ENCODE measurements at places on chromosomes 6 and 20.

GRCh38 chr6:125354649-125355048 lies 52.9 kb upstream of the HDDC2 start:
- DNase-seq = no peak

DNA sequence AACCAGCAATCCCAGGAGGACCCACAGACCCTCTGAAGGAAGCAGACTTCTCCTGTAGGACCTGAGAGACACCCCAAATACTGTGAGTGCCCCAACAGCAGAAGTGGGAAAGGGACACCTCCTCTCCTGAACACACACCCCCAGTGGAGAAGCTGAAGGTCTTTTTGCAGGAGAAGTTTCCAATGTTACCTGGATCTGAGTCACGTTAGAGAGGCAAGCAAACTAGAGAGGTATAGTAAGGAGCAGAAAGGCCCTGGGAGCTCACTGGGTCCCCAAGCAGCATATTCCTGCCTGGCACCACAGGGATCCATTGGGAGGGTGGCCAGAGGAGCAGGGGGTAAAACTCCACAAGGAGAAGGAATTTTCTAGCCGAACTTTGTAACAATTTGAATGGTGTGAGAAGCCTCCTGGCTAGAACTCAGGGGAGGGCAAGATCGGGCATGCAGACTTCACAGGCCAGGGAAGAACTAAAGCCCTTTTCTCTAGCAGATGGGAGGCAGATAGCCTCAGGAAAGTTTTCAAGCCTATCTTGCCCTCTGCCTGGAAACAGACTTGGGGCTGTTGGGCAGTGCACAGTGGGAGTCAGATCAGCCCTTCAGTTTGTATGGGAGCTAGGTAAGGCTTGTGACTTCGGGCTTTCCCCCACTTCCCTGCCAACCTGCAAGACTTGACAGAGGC lies 68.2 kb upstream of the SSTR4 start:
- DNase-seq = no peak

DNA sequence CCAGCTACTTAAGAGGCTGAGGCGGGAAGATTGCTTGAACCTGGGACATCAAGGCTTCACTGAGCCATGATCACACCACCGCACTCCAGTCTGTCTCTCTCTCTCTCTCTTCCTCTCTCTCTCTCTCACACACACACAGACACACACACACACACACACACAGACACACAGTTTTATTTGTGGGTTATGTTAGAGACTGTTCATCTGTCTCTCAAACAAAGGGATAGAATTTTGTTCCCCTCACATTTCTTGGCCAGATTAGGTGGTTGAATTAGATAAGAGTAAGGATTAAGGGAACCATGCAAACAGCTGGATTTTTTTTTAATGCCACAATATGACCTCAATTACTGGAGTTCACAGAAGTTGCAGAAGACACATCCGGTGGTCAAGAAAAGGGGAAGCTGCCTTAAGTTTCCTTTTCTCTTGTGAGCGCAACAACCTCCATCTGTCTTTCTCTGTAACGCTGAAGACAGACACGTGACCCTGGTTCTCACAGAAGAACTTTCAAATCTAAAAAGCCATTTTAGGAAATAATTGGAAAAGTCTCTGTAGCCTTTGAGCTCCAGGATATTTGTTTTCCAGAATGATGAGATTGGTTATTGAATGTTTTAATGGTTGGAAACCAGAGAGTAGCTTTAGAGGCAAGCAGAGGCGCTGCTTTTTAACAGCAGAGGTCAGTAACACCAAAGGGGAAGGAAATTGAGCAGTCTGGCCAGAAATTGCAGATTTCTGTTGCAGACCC lies 32.9 kb upstream of the LGSN start:
- no peak for DNase-seq

GRCh38 chr6:135230711-135231468 lies 49.8 kb downstream of the MYB start:
- DNase-seq = no peak

GRCh38 chr20:10319855-10320254 lies 101.2 kb downstream of the SNAP25 start:
- no peak for DNase-seq

- DNase-seq = no peak
Observed at GRCh38 chr20:8089668-8090067, 42.4 kb upstream of the PLCB1 start.

DNA sequence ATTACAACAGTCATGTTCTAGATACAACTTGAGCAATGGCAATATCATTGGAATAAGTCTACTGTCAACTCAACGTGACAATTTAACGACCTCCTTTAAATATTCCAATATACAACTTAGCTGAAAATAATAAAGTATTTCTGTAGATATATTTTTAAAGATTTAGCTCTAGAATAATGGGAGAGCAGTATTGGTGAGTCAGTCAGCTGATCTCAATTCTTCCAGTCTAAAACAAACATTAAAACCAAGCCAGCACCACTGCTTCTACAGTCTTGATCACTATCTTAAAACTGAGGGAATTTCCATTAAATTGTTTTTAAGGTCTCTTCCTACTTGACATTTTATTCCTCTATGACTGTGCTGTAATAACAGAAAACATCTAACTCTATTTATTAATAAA lies 38.2 kb downstream of the NOL7 start:
- no peak for DNase-seq

DNA sequence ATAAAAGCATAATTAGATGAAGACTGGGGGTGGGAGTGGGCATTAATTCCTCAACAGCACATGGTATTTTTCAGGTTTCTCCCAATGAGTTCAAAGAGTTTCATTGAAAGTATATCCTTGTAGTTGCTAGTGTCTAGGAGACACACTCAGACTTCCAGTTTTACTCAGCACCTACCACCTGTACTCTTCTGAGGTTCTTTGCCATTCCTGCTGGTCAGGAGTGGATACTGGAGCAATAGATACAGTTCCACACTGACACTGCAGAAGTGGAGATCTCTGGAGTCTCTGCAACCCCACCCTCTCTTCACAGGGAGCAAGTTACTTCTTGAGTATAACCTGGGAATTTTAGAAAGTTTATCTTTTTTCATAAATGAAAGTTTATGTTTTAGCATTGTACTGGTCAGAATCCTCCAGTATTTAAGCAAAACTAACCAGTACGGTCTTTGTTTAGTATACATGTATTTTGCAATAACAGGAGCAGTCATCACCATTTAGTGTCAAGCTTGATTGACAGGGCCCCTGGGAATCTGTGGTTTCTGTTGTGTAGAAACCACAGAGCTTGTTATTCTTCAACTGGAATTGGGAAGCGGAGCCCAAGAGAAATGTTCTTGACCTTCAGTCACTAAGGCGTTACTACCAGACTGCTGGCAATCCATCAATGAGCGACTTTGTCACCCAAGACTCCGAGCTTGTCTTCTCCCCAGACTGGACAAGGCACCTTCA lies 148.1 kb downstream of the ZDHHC14 start:
- DNase-seq = no peak

DNA sequence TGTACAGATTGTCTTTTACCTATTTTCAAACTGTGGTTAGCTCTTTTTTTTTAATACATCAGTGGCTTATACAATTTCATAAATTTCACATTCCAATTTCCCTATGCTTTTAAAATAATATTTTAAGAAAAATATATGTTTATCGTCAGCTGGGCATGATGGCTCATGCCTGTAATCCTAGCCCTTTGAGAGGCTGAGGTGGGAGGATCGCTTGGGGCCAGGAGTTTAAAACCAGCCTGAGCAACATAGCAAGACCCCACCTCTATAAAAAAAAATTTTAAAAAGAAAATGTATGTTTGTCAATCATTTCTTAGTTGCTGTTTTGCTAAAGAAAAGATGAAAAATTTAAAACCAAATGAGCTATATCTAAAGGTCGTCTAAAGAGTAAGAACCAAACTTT lies 3.4 kb downstream of the GJA1 start:
- no peak for DNase-seq

DNA sequence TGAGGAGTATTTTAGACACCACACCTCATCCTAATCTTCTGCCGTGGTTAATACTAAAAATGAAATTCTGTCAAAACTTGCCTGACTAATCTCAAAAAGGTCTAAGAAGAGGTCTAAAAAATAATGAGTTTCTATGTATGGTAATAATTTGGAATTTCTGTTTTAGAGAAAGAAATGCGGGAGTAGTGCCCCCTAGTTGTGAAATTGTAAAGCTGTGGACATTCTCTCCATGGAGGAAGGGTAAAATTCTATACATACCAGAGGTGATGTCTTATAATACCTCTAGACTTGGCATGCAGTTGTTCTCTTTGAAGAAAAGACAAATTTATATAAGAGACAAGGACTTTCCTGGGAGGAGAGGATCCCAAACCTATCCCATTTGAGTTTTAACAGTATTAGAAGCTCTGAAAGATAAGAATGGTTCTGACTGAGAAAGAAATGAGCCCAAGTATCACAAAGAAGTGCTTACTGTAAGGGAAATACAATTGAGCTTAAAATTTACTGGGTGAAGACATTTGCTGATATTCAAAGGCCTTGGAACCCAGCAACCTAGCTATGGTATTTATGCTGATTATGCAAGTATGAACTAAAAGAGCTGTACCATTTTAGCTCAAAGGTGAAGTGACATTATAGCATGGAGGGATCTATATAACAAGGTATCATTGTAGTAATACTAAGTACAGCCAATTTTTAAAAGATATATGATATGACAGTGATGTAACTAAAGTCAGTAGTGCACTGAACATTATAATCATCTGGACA lies 5.1 kb upstream of the EPHA7 start:
- DNase-seq = no peak

GRCh38 chr20:16476032-16476431 lies 97.2 kb downstream of the KIF16B start:
- no peak for DNase-seq

DNA sequence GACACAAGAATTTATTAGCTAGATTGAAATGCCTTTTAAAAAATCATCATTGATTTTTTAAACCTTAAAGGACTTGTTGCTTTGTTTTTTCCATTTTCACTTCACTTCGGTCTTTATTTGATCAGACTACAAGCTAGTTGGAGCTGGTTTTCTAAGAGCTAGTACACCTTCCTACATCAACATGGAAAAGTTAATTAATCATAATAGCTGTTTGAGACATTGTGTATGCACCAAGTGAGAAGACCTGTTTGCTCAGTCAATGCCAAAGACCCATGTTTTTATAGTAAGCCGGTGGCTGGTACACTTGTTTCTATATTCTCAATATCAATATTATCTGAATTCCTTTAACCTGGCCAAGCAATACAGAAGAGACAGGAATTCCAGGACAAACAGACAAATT lies 310.2 kb upstream of the SGK1 start:
- DNase-seq = no peak

- no peak for DNase-seq
Observed at GRCh38 chr20:19403549-19403948, 191.1 kb downstream of the SLC24A3 start.

GRCh38 chr20:44442298-44443070 lies 33.2 kb upstream of the TTPAL start:
- DNase-seq = no peak

DNA sequence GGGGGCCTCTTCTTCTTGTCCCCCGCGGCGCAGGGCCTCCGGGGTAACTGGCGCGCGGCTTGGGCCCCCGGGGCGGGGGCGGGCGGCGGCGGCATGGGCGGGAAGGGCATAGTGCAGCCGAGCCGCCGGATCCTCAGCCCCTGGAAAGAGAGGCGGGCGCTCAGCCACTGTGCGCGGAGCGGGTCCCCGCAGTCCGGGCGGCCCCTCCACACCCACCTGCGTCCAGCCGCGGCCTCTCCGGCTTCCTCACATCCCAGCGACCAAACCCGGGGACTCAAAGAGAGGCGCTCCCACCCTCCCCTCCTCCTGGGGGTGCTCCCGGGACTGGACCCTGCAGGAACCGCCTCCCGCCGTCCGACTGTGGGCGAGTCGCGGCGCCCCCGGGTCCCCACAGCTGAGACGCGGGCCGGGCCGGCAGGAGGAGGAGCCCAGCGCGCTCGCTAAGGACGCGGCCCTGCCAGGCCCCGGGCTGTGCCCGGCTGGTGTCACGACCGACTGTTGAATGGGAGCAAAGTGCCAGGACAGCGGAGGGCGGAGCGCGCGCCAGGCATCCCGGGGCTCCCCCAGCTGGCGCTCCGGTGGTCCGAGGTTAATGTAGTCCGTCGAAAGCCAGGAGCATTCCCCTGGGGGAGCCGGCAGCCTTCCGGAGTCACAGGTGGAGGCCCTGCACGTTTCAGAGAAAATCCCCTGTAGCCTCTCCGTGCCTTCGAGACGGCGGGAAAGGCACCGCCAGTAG lies at the start of gene PRR18:
TSS of gene PRR18 (minus strand) at position 360 of the 736 bp plus-strand sequence. CDS start at position 110, 250 bp downstream.
- no peak for DNase-seq

DNA sequence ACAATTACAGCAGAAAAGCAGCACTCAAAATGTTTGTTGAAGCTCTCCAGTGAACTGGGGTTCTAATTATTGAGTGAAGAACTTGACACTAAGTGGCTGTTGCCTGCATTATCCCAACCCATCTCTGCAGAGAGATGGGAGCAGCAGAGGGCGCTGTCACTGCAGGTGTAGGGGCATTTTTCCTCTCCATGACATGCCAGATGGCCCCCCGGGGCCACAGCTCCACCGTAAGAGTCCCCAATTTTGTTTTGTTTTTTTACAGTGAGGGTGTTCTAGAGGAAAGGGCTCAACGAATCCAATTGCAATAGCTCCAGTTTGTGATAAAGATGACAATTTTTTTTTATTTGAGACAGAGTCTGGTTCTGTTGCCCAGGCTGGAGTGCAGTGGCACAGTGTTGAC lies 1.9 kb upstream of the FUCA2 start:
- DNase-seq = peak; percentile 60

DNA sequence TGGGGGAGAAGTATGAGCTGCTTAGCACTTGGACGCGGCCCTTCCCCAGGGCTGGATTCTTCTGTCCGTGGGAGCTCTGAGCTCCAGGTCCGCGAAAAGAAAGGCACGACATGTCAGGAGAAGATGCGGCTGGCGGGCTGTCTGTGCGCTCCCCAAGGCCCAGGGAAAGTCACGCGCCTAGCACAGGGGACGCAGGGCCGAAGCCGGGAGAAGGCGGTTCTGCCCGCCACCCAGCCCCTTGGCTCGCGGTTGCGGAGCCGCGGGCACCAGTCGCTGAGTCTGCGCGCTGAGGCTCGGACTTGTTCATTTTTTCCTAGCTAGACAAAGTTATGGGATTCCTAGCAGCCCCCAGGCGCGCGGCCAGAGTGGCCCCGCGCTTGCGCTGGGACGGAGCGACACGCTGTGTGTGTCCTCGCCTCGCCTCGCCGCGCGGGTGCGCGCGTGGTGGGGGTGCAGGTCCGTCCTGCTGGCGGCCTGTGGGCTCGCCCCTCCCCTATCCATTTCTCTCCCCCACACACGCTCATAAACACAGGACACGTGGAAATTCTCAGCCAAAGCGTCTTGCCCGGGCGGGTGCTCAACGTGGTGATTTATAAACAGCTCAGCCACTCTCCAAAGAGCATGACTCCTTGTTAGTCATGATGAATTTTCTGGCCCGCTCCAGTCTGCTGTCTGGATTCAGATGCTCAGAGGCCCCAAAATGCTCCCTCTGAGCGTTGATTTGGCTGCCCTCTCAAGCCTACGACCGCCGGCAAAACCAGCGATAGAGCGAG lies 1.9 kb upstream of the POU3F2 start:
- no peak for DNase-seq
